Activated CD8-positive, alpha-beta memory T cell treated with anti-CD3 and anti-CD28 coated beads for 1 hour (primary cell): ENCODE measurements at places on chromosomes 5 and 9.

DNA sequence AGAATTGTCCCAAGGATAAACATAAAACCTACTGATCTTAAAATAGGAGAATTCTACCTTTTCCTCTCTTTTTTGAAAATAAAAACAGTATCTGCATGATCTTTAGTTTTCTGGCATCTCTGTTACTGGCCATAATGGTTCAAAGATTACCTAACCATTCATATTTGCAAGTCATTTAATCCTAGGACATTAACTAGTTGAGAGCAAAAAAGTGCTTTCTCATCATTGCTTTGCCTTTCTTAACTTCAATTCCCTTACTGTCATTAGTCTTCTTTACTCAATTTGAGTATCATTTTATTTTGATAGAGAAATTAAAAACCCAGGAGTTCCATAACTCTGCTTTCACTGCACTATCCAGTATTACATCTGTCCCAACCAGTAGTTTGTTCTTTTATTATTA, 68.6 kb downstream of the RFX3 start:
- no peak for DNase-seq

GRCh38 chr5:180555168-180555921, 36.0 kb downstream of the SCGB3A1 start:
- no peak for DNase-seq

DNA sequence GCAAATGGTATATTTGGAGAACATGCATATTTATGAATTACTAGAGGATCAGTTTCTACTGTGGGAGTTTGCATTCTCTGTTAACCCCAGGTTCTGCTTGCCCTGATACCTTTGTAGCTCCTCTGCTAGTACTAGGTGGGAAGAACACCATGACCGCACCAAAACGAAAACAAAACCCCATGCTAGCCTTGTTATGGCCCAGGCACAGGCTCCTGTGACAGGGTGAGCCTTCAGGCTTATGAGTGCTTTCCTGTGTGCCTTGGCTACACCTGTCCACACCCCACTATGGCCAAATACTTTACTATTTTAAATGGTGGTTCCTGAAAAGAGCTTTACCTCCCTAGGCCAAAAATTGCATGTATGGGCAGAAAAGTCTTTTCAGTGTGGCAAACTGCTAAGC, 94.8 kb downstream of the PPIC start:
- DNase-seq: no peak

DNA sequence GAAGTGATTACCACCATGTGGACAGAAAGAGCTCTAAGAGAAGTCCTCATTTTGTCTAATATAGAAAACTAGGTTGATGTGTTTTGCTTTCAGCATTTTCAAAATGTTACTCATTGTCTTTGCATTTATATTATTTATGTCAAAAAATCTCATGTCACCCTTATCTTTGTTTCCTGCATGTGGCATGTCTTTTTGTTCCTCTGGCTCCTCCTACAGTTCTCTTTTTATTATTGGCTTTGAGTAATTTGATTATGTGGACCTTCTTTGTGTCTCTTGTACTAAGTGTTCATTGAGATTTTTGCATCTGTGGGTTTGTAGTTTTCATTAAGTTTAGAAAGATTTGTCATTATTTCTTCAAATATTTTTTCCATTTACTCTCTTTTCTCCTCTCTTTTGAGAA, 58.8 kb downstream of the GNG10 start:
- no peak for DNase-seq

GRCh38 chr5:105836268-105836667, 1834.5 kb downstream of the EFNA5 start:
- no peak for DNase-seq

DNA sequence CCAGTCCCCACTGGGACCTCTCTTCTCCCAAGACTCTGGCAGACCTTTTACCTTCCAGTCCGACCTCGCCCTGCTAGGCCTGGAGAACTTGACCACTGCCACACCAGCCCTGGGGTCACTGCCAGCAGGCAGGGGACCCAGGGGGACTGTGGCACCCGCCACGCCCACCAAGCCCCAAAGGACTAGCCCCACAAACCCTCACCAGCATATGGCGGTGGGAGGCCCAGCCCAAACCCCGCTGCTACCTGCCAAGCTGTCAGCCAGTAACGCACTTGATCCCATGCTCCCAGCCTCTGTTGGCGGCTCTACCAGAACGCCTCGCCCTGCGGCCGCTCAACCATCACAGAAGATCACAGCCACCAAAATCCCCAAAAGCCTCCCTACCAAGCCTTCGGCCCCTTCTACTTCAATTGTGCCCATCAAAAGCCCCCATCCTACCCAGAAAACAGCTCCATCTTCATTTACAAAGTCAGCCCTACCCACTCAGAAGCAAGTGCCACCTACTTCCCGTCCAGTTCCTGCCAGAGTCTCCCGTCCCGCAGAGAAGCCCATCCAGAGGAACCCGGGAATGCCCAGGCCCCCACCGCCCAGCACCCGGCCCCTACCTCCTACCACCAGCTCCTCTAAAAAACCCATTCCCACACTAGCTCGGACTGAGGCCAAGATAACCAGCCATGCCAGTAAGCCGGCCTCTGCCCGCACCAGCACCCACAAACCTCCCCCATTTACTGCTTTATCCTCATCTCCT, 13.1 kb downstream of the COL27A1 start:
- DNase-seq: no peak

DNA sequence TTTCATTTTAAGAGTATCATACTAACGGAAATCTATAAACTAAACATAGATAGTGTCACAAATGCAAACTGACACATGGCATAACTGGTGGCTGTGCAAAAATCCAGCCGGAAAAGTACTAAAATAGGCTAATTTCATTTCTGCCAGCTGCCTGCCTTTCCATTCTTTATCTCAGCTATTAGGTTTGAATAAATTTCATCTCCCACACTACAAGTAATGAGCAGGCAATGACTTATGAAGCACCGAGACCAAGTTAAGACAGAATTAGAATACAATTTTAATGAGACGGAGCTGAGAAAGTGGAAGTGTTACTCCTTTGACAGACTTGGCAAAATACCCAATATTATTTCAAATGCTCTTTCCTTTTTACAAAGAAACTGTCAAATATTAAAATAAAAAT, 258.8 kb upstream of the ZNF608 start:
- DNase-seq: no peak

GRCh38 chr5:36066540-36067210, at the start of gene UGT3A2:
TSS of gene UGT3A2 (minus strand) at chr5:36066882. CDS start at chr5:36066789, 93 bp downstream.
- DNase-seq: no peak

- DNase-seq: no peak
Measured at GRCh38 chr5:143229426-143229895, 174.0 kb downstream of the NR3C1 start.

DNA sequence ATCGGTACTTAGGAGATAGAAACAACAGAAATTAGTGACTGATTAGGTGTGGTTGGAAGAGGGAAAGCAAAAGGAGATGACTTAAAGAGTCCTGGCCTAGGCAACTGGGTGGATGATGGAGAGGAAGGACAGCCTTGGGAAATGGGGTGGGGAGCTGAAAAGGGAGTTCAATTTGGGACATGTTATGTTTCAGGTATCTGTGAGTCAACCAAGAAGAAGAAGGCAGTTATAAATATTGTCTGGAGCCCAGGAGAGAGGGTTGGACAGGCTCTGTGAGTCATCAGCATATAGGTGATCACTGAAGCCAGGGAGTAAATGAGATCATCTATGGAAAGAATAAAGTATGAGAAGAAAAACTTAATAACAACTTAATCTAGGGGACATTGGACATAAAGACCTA, 357.7 kb downstream of the NPR3 start:
- no peak for DNase-seq

- DNase-seq: no peak
Measured at GRCh38 chr5:169347786-169348185, 46.8 kb upstream of the SLIT3 start.

GRCh38 chr5:24347158-24347557, 297.6 kb downstream of the CDH10 start:
- no peak for DNase-seq

DNA sequence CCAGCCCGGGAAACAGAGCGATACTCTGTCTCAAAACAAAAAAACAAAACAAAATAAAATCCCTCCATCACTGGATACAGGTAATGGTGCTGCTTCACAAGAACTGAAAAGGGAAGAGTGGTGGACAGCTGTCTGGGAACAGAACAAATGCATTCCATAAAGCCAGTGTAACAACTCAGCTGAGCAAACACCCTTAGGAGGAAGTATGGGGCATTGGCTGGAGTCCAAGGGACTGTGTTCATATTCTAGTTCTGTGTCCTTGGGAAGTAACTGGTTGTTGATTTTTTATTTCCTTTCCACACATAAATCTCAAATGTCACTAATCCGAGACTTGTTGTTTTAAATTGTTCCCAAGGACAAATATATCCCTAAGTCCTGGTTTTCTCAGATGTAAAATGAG, 38.3 kb downstream of the HTR1A start:
- no peak for DNase-seq

GRCh38 chr5:115147052-115147451, 22.7 kb downstream of the TRIM36 start:
- no peak for DNase-seq

GRCh38 chr9:127195976-127196825, 68.4 kb upstream of the GARNL3 start:
- DNase-seq: no peak

- DNase-seq: no peak
Measured at GRCh38 chr5:150557509-150557872, 49.6 kb downstream of the NDST1 start.

DNA sequence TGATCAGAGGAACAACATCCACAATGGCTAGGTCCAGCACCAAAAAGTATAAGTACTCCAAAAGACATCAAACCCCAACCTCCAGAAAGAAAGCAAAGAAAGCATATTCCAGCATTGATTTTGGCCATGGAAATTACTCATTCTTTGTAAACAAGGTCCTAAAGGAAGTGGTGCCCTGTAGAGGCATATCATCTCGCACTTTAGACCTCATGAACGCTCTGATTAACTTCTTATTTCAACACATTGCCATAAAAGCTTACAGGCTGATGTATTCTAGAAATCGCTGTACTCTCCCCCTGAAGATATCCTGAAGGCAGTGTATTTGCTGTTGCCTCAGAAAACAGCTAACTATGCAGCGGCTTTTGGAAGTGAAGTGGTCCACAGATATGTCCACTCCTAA, 82.7 kb upstream of the TNPO1 start:
- DNase-seq: no peak

DNA sequence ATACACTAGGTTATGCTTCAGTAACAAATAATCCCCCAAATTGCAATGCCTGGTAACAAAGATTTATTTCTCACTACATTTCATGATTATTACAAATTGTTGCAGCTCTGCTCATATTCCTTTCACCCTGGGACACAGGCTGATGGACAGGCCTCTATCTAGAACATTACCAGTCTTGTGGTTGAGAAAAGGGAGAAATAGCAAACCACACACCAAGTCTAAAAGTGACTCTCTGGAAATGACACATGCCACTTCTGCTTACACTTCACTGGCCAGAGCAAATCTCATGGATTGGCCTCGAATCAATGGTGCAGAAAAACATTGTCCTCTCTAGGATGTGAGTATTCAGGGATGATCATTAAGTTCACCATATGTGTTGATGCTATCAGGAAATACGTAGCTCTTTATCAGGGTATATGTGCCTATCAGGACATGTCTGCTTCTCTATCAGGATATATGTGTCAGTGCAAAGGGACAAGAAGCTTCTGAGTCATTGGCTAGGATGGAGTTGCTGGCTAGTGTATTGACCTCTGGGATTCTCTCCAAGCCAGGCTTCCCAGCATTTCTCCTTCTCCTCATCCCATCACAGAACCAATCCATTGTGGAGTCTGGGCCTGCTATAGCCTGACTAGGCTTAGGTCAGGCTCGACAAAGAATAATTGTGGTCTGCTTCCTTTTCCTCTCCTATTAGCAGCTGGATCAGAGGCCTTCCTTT, 91.1 kb upstream of the CEP78 start:
- no peak for DNase-seq

GRCh38 chr9:37221489-37222106, 101.2 kb downstream of the ZCCHC7 start:
- DNase-seq: no peak

DNA sequence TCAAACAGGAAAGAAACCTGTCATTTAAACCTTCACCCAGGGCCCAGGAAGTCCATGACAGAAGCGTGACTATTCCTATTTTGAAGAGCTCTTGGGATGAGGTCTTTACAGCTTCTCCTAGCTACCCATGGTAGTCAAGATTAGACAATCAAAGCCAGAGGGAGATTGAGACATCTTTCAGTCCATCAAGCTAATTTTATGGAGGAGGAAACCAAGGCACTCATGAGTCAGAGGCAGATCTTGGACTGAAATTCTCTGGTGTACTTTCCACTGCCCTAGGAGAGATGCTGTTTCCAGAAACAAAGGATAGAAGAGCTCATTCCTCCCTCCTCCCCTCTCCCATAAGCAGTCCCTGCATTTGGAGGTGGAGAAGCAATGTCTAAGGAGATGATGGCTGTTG, 9.2 kb downstream of the TNFSF8 start:
- DNase-seq: no peak

GRCh38 chr5:134508521-134509195, 16.8 kb upstream of the JADE2 start:
- DNase-seq: no peak

DNA sequence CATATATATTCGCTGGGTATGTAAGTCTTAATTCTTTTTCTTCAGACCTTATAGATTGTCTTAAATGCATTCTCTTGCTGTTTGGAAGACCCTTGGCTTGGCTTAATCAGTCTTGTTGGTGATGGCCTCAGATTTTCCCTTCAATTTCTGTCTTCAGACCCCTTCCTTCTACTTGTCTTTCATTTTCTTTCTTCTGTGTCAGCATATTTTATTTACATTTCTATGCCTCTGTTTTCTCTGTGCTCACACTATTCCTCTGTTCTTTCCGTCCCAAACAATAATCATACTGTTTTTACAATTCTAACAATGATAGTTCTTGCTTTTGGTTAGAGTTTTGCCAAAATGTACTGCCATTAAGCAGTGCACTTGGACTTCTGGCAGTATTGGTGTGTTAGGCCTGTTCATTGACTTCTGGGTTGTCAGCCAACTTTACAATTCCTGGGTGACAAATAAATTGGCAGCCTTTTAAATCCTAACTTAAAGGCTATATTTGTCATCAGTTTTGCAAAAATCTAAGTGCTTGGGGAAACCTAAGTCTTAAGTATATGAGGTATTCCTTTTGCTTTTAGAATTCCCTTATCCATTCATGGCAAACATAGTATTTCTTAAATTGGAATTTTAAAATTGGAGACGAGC, 8.0 kb downstream of the SRFBP1 start:
- no peak for DNase-seq

DNA sequence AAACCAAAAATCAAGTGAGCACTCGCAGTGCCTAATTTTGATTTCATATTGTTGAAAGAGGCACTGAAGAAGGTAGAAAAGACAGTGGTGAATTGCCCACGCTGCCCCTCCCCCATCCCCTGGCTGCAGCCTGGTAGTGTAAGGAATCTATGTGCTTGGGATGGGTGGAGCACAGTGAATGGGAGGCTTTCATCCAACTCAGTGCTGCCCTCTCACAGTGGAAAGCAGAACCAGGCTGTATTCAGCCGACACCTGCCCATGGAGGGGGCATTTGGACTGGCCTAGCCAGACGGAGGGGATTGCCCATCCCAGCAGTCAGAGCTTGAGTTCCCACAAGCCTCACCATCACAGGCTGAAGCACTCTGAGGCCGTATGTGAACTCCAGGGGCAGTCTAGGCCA, 800.4 kb upstream of the DMAC1 start:
- DNase-seq: no peak

GRCh38 chr5:149860801-149861322, 83.7 kb downstream of the PDE6A start:
- DNase-seq: no peak

- no peak for DNase-seq
Measured at GRCh38 chr5:98796197-98796972, 22.9 kb downstream of the RGMB start.
